ENCODE measurements at places on chromosomes 6 and 20.

- DNase-seq: no peak
Measured at GRCh38 chr20:64238115-64238825, 17.3 kb upstream of the PCMTD2 start.

DNA sequence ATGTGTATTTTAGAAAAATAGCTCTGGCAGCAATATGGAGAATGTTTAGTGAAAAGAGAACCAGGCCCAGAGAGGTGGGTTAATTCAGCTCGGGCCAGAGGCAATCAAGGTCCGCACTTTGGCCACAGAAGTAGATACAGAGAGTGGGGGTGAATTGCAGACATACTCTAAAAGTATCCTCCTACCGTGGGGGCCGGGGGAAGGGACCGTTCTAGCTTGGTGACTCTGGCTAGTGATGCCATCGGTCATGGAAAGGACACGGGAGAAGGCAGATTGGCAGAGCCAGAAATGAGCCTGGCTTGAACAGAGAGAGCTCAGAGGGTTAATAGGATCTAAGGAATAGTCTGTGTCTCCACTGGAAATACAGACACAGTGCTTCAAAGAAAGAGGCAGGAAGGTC, 173.1 kb downstream of the MTHFD1L start:
- DNase-seq: no peak

GRCh38 chr6:67345946-67346345, 1289.1 kb upstream of the ADGRB3 start:
- no peak for DNase-seq

DNA sequence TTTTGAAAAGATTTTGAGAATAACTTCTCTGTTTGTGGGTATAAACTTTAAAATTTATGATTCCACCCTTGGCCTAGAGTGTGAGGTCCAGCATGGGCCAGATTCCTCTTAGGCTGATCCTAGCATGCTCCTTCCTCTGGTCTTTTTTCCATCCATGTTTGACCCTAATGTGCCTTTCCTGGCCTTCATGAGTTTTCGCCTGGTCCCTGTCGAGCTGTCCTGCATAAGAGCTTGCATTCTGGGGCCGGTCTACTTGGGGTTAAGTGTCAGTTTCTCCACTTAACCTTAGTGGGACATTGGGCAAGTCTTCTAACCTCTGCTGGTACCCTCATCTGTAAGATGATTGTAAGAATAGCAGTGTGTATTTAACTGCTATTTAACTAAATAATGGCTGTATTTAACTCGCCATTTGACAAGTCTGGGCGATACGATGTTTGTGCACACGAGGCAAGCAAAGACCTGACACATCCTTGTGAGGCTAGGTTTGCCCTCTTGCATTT, 40.7 kb upstream of the TAGAP start:
- no peak for DNase-seq

DNA sequence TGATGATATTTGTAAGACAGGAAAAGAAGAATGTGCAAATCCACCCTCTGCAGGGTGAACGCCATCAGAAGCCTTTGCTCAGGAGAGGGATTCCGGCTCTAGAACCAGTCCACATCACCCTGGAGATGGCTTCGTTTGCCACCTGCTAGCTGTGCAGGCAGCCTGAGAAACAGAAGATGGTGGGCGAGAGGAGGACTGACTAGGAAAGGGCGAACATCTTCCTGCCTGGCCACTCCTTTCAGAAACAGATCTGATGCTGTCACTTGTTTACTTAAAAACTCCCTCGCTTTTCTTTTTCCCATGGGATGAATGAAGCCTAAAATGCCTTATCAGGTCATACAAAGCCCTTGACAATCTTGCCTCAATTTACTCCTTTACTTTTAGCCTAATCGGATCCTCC, 1.2 kb downstream of the PTPRA start:
- DNase-seq: no peak

GRCh38 chr20:34124469-34125249, 12.6 kb upstream of the EIF2S2 start:
- DNase-seq: no peak

DNA sequence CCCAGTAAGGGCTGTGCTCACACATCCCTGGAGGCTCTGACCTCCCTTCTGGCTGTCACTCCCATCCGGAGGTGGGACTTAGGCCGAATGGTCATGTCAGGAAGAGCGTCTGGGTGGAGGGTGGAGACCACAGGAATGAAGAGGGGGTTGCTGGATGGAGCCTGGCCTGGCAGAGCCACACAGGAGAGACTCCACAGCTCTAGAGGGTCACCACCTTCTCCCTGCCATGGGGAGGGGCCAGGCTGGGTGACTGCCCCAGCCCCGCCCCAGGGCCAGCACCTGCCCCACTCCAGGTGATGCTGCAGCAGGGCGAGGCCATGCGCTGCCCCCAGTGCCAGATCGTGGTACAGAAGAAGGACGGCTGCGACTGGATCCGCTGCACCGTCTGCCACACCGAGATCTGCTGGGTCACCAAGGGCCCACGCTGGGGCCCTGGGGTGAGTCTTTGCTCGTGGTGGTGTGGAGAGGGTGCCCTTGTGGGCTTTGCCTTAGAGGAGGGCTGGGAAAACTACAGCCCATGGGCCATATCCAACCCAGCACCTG, 20.6 kb downstream of the RBCK1 start:
- no peak for DNase-seq

DNA sequence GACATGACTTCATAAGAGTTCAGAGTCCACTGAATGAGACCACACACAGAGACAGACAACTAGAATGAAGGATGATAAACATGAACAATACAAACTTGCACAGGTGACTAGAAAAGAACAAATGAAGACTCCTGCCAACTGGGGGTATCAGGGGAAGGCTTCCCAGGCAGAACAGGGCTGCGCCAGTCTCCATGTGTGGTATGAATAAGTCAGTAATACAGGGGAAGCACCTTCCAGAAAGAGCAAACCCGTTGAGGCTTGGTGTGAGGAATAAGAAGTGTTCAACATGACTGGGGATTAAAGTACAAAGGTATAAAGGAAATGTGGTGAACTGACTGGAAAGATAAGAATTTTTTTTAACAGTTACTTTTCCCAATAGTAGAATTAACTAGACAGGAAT, 3.7 kb upstream of the SLC17A2 start:
- DNase-seq: no peak

- DNase-seq: no peak
Measured at GRCh38 chr6:139308936-139309603, 17.3 kb upstream of the TXLNB start.

DNA sequence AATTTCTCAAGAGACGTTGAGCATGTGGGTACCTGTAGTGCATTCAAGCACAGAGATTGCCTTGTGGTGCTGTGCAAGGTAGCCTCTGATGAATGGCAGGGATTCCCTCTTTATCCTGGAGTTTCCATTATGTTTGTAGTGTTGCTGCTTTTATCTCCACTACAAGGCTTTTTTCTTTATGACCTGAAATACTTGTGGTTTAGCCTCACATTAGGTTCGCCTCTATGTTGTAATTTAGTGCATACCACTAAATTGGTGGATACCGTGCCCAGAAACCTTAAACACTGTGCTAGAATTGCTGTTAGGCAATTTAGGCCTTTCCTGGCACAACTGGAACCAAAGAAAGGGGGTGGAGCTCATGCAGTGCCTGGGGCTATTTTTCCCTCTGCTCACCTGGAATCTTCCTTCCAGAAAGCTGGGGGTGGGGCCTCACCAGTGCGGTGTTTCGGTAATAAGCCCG, 76.8 kb downstream of the NCOA7 start:
- no peak for DNase-seq

- DNase-seq: no peak
Measured at GRCh38 chr6:67563671-67564070, 1071.4 kb upstream of the ADGRB3 start.

DNA sequence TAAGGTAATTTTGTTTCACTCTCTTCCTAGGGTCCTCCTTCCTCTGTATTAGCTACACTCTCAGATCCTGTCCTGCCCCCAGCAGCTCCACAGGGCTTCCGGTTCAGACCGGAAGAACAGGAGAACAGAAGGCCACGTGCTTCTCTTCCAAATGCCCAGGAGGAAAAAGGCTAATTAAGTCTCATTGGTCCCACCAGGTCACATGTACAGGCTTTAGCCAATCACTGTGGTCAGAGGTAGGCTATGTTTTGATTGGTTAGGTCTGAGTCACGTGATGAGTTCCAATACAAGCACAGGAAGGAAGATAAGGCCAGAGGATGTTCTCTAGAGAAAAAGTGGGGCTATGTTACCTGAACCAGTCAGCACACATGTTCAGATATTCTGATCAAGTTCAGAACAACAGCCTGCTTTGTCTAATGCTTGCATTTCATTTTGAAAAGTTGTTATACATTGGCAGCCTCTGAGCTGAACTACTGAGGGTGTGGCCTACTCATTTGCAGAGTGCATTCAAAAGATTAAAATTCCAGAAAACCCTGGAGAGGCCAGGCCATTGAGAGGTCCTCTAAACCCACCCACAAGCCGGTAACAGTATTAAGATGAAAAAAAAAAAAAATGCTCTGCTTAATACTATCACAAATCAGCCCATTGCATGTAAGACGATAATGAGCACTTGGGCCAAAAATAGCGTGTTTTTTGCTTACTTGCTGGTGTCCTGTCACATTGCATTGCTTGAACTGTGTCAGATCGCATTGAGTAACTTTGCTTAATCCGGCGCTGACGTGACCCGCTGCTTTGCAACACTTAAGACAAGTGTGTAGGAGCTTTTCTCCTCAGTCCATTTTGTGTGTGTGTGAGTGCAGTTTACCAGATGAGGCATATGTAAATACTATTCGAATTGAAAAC, 170.3 kb downstream of the TSHZ2 start:
- no peak for DNase-seq

DNA sequence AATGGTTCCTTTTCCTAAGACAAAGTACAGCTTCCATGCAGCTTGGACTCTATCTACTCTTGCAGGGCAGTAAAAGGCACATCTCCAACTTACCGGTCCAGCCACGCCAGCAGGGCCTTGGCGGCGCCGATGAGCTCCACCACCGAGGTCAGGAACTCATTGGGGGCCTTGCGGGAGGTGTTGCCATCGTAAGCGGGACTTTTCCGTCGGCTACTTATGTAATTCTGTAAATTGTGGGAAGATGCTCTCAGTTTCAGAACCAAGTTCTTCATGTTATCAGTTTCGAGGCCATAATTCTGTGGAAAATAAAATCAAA, 68.5 kb downstream of the CNKSR3 start:
- no peak for DNase-seq

DNA sequence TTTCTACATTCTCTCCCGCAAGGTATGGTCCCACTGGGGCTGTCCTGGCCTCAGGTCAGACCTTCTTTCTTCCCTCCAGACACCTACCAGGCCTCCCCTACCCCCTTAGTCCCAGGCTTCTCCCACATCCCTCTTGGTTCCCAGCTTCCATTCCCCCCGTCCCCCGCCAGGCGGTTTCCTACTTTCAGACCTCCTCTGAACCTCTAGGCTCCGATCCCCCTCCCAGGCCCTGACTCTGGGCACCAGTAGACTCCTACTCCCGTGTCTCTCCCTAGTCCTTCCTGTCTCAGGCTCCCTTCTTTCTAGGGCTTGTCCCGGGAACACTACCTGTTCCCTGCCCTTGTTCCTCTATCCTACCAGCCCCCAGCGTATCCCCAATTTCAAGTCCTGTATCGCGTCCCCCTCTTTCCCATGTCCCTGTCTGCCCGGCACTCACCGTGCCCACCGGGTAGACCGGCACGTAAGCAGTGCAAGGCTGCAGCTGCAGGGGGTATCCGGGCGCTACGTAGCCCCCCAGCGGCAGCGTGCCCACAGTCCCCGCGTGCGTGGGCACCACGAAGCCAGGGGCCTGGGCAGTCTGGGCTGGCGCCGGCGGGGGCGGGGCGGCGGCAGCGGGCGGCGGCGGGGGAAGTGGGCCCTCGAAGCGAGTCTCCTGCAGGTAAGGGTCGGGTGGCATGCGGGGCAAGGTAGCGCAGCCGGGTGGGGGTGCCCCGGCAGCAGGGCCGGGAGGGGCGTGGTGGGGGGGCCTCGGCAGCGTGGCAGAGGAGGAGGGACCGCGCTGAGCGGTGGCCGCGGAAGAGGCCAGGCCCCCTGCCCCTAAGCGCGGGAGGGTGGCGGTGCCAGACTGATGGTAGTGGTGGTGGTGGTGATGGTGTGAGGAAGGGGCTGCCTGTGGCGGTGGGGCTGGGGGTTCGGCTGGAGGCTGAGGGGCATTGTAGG, 1.5 kb downstream of the PRRT1 start:
- no peak for DNase-seq

GRCh38 chr6:36029464-36029863, 1.9 kb downstream of the MAPK14 start:
- DNase-seq: no peak

- DNase-seq: no peak
Measured at GRCh38 chr6:81999270-81999669, 246.8 kb upstream of the TENT5A start.

- DNase-seq: no peak
Measured at GRCh38 chr6:53768636-53769035, 26.2 kb upstream of the LRRC1 start.

DNA sequence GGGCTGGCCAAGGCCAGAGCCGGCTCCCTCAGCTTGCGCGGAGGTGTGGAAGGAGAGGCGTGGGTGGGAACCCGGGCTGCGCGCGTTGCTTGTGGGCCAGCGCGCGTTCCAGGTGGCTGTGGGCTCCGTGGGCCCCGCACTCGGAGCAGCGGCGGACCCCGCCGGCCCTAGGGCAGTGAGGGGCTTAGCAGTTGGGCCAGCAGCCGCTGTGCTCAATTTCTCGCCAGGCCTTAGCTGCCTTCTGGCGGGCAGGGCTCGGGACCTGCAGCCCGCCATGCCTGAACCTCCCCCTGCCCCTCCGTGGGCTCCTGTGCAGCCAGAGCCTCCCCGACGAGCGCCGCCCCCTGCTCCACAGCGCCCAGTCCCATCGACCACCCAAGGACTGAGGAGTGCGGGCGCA, 108.4 kb downstream of the GMPR start:
- DNase-seq: no peak

DNA sequence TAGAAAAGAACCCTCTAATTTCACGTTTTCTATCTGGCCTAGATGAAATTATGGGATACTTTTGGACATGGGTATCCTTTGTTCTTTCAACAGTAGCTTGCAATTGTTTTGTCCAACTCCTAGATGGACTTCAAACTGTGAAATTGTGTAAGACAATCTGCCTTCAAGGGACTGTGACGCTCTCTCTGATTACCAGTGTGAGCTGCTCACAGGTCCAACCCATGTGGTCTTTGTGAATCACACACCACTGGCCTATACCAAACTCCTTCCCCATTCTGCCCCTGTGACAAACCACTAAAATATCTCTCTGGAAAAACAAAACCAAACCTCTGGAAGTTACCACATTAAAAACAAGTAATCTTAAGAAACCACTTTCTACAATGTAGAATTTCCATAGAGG, 59.5 kb downstream of the NINL start:
- no peak for DNase-seq

DNA sequence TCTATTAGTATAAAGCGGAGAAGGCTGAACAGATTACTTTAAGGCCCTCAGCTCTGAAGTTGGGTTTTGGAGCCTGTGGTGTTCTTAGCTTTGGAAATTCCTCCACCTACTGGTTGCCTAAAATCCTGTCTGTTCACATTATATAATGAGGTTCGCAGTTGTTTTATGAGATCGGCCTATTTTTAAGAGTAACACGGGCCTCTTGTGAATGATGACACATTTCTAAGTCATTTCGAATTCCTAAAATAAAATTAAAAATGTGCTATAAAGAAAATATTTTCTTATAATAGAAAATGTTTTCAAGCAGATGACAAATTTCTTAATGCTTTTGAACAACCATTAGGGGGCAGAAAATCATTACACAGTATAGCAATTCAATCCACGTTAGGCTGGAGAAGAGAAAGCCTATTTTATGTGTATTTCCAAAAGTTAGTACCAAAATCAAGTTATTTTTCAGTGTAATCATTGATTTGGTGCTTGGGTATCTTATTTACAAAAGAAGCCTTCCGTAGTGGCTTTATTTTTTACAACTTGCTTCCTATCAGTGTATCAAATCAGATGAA, 15.8 kb upstream of the FAM8A1 start:
- no peak for DNase-seq

GRCh38 chr6:70157086-70157485, 145.8 kb downstream of the COL9A1 start:
- DNase-seq: no peak
